ENCODE measurements at places on chromosomes 1 and 21.

GRCh38 chr1:155034318-155035208, 939 bp downstream of the DCST1 start:
- no peak for ATAC-seq

DNA sequence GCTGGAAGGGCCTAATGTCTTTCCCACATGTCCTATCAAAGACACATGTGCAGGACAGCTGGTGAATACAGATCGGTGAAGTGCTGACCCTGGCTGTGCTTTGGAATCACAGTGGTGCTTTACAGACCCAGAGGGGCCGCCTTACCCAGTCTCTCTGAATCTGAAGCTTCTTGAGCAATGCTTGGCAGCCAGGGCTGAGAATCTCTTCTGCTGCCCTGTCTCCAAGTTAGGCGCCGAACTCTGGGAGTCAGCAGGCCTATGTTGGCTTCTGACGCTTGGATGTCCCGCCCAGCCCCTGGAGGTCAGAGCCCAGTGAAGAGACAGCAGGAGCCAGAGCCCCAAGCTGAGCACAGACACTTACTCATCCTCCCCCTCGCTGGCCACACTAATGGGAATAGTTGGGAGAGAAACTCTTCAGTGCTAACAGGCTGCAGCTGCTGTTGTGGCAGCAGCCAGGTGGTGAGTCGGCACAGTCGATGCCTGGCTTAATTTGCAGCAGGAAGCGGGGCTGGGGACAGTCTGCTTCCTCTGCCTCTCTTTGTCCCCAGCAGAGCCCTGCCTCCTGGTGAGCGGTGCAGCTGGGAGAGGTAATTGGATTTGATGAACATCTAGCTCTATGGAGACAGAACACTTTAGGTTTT, 68.1 kb downstream of the URB2 start:
- ATAC-seq = no peak

GRCh38 chr1:239276051-239276450, 110.3 kb upstream of the CHRM3 start:
- ATAC-seq = no peak

GRCh38 chr1:65872301-65872700, 79.6 kb downstream of the PDE4B start:
- no peak for ATAC-seq

- ATAC-seq = no peak
Observed at GRCh38 chr1:3553166-3553939, 58.0 kb downstream of the MEGF6 start.

- ATAC-seq = no peak
Observed at GRCh38 chr1:4595341-4596225, 58.8 kb upstream of the AJAP1 start.

DNA sequence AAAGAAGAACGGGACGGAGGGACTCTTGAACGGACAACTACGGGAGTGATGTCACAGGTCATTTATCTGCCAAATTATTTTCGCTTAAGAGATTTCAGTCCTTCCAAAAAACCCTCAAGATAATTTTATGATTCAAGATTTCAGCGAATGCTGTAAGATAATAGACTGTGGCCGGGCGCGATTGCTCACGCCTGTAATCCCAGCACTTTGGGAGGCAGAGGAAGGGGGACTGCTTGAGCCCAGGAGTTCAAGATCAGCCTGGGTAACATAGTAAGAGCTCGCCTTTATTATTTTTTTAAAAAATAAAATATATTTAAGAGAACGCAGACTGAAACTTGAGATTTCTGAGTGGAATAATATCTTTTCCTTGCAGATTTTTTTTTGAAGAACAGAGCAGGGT, 609 bp downstream of the RWDD2B start:
- peak; percentile 17 for ATAC-seq

DNA sequence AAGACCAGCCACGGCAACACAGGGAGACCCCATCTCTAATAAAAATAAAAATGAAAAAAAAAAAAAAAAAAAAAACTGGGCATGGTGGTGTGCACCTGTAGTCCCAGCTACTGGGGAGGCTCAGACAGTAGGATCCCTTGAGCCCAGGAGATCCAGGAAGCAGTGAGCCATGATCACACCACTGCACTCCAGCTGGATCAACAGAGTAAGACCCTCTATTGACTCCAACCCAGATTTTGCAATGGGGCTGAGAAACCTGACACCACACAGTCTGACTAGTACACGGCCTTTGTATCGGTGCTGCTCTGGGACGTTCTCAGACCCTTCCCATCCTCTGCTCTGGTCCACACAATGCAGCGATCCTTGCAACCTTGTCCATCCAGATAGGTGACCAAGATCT, 31.8 kb downstream of the SPATA21 start:
- ATAC-seq = no peak

DNA sequence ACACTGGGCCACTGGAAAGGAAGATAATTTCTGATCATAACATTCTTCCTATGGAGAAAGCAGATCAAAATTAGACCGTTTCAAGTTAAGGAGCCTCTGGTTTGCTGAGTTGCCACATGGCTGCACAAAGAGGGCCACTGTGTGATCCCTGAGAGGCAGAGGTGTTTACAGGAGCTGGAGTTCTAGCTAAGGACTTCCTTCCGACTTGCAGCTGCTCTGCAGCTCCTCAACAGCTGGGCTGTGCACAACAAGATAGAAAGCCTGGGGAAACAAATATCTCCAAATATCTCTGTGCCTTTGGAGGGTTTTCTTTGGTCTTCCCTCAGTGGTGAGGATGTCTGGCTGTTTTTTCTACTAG, 26.8 kb downstream of the GADD45A start:
- no peak for ATAC-seq

DNA sequence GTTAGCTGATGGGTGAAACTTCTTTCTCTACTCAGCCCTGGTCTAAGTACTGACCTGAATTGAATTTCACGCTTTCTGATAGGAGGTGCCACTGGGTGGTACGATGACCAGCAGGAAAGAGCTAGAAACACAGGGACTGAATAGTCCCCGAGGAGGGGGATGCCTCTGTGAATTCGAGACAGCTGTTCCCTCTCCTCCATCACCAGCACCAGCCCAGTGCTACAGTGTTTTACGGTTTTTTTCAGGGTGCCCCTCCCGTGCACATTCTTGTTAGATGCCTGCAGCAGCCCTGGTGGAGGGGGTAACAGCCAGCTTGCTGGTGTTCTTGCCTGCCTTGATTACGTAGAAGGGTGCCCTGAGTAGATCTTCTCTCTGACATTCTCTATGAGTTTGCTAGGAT, 7.1 kb downstream of the HUNK start:
- no peak for ATAC-seq

- no peak for ATAC-seq
Observed at GRCh38 chr1:183996396-183996795, 41.1 kb downstream of the COLGALT2 start.

- ATAC-seq = no peak
Observed at GRCh38 chr1:200908191-200908868, 13.6 kb downstream of the INAVA start.

All from activated CD4-positive, CD25-positive, alpha-beta regulatory T cell treated with anti-CD3 and anti-CD28 coated beads, Interleukin-2, amount 50 U/mL, for 24 hours (primary cell).